B cell (primary cell): ENCODE measurements at places on chromosomes 2 and 18. TPM values are rescaled to one million over a fixed set of nuclear protein-coding genes. Genes with fewer than 3 reads are reported as not detected.

Gene RNPEPL1
- total RNA-seq = 98.0 and 109 TPM in 2 replicates

Gene UGT1A8
- total RNA-seq = not detected in 2 replicates

Gene HTR2B
- total RNA-seq = not detected in 2 replicates

Gene HDAC4
- 46.0 and 48.4 TPM in 2 replicates for total RNA-seq

Gene LIMS2
- total RNA-seq = 4.2 and 6.7 TPM in 2 replicates

Gene CDK15
- not detected in 2 replicates for total RNA-seq
